Ascending aorta (tissue), 2 donors: ENCODE measurements at places on chromosomes 1 and 21.

GRCh38 chr21:42147386-42148020 lies 71.4 kb upstream of the ABCG1 start:
- DNase-seq = no peak

- DNase-seq = no peak
Observed at GRCh38 chr21:42012763-42013329, 2.7 kb upstream of the ZBTB21 start.

DNA sequence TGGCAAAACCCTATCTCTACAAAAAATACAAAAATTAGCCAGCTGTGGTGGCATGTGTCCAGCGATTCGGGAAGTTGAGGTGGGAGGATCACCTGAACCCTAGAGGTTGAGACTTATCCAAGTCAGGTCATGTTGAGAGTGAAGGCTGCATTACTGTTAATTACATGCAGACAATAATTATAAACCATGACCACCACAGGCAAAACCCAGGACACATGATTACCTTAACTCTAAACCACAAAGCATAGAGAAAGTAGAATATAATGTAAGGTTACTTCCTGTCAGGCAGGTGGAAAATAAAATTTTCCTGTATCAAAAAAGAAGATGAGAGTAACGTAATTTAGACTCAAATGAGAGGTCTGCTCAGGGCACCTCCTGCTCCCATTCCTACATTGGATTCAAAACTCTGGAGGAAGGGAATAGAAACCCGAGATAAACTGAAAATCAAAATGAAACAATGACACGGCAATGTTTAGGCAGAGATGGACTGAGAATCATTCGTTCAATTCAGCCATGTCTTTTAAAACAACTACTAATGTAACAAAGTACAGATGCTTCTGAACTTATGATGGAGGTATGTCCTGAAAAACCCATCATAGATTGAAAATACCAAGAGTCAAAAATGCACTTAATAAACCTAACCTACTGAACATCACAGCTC lies 33.6 kb downstream of the RGS8 start:
- no peak for DNase-seq

DNA sequence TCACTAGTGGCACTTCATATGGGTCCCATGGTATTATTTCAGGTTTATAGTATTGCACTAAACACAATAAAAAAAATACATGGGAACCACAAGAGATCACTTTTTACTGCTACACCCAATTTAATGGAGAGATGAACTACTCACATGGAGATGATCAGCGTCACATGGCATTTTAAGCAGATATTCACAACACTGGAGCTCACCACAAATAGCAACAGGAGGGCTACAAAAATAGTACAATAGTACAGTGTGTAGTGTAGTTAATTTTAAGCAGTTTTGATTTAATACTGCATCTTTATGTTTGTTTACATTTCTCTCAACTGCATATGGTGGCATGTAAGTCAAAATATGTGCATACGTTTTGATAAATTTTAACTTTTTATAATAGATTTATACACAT lies 31.0 kb downstream of the SNX7 start:
- DNase-seq = no peak

GRCh38 chr1:54220004-54220811 lies 20.2 kb downstream of the MRPL37 start:
- peak; percentile 78 for DNase-seq

DNA sequence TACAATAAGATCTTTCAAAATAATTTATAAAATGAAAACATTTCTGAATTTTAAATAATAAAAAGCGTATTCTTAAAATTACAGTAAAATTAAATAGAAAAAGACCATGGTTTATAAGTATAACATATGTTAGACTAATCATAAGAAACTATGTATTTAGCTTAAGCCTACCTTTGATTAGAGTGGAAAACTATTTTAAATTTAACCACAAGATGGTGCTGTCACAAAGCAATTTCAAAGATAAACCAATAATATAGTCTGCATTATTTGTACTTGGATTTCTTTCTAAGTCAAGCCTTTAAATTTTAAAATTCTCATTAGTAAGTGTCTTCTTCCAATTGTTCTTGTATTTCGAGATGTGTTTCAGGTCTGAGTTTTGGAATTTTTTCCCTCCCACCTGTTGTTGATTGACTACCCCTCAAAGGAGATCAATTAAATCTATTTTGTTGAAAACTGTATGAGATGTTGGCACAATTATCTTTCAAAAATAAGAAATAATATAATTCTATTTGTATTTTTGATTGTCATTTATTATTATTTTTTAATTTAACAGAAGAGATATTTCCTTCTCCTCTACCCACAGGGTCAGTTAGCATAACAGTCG lies 459.8 kb downstream of the KCNT2 start:
- DNase-seq = no peak

- no peak for DNase-seq
Observed at GRCh38 chr1:152018537-152018936, 18.3 kb downstream of the S100A11 start.

DNA sequence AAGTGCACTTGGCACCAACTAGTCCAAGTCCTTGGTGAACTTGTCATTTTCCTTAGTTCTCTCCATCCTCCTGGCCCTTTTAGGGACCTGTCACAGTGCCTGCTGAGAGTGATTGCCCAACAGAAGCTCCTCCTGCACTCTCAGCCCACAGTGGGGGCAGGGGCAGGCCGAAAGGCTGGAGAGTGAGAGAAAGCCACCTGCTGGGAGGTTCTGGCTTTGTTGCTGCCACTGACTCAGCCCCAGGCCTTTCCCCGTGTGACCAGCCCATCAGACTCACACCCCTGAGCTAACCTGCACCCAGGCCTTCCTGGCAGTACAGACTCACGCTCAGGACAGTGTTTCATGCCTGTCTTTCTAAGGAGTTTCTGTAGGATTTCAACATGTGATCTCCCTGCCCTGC lies 17.1 kb upstream of the PROK1 start:
- no peak for DNase-seq

DNA sequence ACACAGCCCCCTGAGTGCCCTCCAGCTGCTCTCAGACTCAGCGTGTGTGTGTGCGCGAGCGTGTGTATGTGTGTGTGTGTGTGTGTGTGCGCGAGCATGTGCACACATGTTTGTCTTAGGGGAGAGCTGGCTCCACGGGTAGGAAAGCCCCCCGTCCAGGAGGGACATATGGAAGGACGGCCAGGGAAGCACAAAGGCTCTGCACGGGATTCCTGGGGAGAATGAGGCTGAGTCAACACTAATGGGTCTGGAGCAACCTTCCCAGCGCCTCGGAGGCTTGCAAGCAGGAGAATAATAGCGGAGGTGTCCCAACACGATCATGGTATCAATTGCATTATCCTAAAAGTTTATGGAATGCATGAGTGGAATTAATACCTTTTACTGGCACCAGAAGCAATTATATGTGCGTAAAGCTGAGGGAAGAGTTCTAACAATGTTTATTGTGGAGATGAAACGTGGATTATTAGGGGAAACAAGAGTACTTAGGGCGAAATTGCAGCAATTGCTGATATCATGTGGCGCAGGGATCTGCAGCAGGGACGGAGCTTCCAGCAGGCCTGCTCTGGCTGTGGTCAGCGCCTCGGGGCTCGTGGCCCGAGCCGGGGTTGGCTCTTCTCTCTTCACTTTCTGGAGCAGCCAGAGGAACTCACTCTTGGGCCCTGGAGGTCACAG lies 40.3 kb upstream of the CCDC27 start:
- no peak for DNase-seq

- DNase-seq = no peak
Observed at GRCh38 chr21:45962531-45963231, 18.9 kb upstream of the COL6A1 start.

DNA sequence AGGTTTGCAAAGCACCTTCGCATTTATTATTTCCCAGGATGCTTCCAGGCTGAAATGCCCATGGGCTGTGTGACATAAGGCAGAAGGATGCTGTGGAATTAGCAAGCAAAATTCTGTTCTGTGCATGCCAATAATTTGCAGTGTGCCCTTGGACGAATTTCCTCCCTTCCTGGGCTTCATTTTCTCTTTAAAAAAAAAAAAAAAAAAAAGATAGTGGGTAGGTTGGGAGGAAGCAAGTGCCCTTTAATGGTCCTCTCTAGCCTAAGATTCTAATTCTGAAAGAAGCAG lies 2.5 kb upstream of the ID3 start:
- DNase-seq = no peak

GRCh38 chr1:236865818-236866155 lies 70.7 kb downstream of the MTR start:
- DNase-seq = no peak

DNA sequence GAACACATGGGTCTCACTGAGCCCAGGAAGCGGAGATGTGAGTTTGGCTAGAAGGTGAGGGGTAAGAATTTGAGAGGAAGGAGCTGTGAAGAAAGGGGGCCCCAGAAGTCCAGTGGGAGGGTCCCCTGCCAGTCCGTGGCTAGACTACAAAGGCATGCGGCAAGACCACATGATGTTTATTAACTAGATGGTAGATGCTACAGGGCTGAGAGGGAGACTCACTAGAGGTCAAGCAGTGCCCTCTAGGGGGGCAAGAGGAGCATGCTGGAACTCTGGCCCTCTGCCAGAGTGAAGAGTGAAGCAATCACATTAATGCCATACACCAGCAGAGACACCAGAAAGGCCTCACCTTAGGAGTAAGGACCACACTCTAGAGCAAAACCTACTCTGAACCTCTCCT lies 12.2 kb downstream of the KIAA0319L start:
- DNase-seq = no peak

DNA sequence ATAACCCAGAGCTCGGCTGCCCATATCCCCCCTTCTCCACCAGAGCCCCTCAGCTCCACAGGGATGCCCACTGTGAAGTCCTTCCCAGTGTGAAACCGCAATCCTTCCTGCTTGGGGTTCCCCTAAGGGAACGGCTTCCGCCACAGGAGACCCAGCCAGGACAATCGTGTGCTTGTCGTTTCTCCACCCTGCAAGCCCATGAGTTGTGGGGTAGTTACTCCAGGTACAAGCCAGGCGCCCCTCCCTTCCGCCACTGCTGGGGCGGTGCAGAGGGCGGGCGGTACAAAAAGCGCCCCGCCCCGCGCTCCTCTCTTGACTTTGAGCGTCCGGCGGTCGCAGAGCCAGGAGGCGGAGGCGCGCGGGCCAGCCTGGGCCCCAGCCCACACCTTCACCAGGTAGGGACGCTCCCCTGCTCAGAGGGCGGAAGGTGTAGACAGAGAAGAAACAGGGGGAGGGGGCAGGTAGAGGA lies at the start of gene TINAGL1:
TINAGL1 (plus strand) TSS at position 315 of the 469 bp plus-strand sequence. CDS start 634 bp downstream, outside the sequence.
- no peak for DNase-seq

DNA sequence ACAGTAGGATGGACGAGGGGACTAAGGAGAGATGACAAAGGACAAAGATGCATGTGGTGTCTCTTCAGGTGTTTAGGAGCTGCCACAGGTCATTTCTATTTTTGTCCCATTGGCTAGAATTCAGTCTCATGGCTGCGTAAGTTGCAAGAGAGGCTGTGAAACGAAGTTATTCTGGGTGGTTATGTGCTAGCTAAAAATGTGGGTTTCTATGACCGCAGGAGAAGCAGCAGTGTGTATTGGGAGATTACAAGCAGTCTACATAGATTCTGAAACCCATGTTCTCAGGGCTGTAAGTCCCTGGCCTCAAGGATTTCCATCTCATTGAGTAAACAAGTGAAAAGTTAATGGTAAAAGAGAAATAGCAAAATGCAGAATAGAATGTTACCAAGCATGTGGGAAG lies 110.7 kb downstream of the SPATA46 start:
- DNase-seq = no peak

- peak; percentile 63 for DNase-seq
Observed at GRCh38 chr1:58883037-58883887, 99.4 kb upstream of the JUN start.

DNA sequence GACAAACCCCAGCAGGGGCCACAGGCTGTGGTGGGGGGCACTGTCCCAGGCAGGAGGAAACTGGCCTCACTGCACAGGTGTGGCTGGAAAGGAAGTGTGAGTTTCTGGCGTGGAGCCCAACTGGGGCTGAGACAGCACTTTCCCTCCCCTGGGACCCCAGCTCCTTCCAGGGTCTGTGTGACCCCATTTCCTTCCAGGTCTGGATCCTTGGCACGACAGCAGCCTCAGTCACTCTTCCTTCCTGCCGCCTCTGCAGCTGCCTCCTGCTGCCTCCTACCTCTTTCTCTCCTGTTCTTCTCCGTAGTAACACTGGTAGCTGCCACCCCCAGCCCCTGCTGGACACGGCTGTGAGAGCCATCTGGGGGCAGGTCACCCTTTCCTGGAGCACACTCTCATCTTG lies 88.0 kb downstream of the SIK1 start:
- no peak for DNase-seq

DNA sequence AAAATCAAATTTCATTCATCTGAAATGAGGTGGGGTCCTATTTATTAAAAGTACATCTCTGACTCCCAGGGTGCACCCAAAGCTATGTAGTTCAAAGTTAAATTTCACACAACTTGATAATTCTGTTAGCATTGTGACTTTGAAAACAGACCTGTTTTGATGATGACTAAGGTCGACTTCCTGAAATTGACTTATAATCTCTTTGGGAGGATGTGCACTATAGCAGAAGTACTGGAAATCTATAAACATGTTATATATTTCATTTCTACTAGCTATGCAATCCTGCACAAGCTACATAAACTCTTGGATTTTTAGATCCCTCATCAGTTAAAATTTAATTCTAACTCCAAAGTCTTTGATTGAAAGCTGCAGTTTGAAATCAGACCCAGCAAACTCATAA lies 507.6 kb downstream of the NEGR1 start:
- DNase-seq = no peak

GRCh38 chr1:227901239-227901905 lies 46.4 kb downstream of the WNT9A start:
- no peak for DNase-seq

GRCh38 chr1:45516036-45516435 lies 5.6 kb downstream of the PRDX1 start:
- no peak for DNase-seq

- no peak for DNase-seq
Observed at GRCh38 chr1:63891060-63891690, 117.4 kb downstream of the ROR1 start.

GRCh38 chr21:42827588-42827987 lies 51.8 kb downstream of the WDR4 start:
- no peak for DNase-seq

GRCh38 chr1:20932437-20932977 lies 145.4 kb upstream of the HP1BP3 start:
- DNase-seq = no peak

GRCh38 chr1:242477944-242478343 lies 46.6 kb downstream of the PLD5 start:
- no peak for DNase-seq

DNA sequence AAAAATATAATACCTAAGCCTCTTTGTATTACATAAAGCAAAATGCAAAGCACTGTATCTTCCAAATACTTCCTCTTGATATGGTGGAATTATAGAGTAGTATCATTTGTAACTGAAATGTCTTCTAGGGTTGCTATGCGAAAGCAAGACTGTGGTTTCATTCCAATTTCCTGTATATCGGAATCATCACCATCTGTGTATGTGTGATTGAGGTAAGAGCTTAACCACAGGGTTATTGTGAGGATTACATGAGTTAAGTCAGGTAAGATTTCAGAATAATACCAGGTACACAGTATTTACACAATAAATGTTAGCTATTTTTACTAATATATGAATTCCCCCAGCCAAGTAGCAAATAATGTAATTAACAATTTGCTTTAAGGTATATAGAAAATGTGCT lies 24.7 kb downstream of the CD53 start:
- no peak for DNase-seq

GRCh38 chr1:206469411-206469932 lies 804 bp upstream of the IKBKE start:
- no peak for DNase-seq

- DNase-seq = no peak
Observed at GRCh38 chr1:3323021-3323795, 131.3 kb upstream of the ARHGEF16 start.

- no peak for DNase-seq
Observed at GRCh38 chr1:37567023-37567422, 10.3 kb downstream of the DNALI1 start.

- DNase-seq = no peak
Observed at GRCh38 chr1:29260531-29260930, 24.2 kb downstream of the PTPRU start.
